ENCODE measurements at places on chromosomes 6 and 20.

- DNase-seq, result peak; percentile 43
These were observed 218.2 kb downstream of the BMP7 start for GRCh38 chr20:57048027-57048869.

DNA sequence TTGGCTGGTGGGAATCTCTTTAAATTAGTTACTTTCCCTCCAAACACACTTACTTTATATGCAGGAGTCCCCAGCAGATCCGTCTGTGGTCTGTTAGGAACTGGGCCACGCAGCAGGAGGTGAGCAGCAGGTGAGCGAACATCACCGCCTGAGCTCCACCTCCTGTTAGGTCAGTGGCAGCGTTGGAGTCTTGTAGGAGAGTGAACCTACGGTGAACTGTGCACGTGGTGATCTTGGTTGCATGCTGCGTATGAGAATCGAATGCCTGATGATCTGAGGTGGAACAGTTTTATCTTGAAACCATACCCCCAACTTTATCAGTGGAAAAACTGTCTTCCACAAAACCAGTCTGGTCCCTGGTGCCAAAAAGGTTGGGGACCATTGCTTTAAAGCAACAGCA lies 5.0 kb downstream of the SERPINB6 start:
- no peak for DNase-seq

GRCh38 chr6:69866351-69866769 lies at the start of gene COL19A1:
Gene COL19A1, plus strand, starts transcription at chr6:69866556. Its CDS starts 13,012 bp downstream, at chr6:69879568.
- DNase-seq, result peak; percentile 13

- no peak for DNase-seq
These were observed 243.3 kb downstream of the PREX1 start for GRCh38 chr20:48584391-48585060.

- DNase-seq, result peak; percentile 42
These were observed 100.9 kb downstream of the FUT9 start for GRCh38 chr6:96116674-96117073.

- DNase-seq, result no peak
These were observed 40.5 kb downstream of the RRBP1 start for GRCh38 chr20:17641520-17641964.

DNA sequence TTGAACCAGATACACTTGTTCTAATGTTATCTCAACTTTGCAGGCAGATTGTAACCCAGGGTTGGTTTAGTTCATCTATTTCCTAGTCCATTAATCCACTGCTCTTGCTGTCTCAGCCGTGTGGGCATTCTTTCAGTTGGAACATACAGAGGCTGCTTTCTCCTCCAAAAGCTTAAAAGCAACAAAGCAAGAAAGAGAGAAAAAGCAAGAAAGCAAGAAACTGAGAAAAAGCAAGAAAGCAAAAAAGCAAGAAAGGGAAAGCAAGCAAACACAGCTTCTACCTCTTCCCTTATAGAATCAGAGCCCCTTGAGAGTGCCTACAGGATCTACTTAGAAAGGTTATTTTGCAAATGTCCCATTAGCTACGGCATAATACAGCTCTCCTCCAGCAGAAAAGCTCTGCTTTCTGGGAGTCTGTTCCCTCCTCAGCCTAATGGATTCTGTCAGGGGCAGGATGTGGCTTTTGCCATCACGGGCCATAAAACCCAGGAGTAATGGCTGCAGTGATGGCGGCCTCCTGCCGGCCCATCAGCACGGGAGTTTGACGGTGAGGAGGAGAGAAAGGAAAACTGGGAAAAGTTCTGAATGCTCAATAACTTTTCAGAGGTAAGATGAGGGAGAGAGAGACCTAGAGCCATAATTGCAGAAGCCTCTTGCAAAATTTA lies 156.8 kb upstream of the JARID2 start:
- peak; percentile 95 for DNase-seq

DNA sequence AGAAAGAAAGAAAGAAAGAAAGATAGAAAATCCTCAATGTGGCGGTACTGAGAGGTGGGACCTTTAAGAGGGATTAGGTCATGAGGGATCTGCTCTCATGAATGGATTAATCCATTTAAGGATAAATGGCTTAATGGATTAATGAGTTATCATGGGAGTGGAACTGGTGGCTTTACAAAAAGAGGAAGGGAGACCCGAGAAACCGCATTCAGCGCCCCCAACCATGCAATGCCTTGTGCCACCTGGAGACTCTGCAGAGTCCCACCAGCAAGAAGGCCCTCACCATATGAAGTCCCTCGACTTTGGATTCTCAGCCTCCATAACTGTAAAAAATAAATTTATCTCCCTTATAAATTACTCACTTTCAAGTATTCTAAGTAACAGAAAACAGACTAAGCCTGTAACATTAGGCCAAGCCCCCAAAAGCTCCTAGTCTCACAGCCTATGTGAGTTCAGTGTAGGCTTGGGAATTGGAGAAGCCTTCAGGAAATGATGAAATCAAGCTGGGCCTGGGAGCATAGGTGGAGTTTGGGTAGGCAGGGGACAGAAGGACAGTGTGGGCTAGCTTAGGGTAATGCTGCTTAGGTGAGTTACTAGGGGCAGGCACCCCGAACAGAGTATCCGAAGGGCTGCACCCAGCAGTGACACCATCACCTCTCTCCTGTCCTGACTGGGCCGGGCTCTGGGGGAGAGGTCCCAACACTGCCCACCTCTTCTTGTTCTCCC lies 36.2 kb upstream of the RNF24 start:
- DNase-seq, result no peak
